Psoas muscle (tissue), 8 donors: ENCODE measurements at places on chromosomes 1 and 21. TPM values are rescaled to one million over a fixed set of nuclear protein-coding genes. Genes with fewer than 3 reads are reported as not detected.

DNA sequence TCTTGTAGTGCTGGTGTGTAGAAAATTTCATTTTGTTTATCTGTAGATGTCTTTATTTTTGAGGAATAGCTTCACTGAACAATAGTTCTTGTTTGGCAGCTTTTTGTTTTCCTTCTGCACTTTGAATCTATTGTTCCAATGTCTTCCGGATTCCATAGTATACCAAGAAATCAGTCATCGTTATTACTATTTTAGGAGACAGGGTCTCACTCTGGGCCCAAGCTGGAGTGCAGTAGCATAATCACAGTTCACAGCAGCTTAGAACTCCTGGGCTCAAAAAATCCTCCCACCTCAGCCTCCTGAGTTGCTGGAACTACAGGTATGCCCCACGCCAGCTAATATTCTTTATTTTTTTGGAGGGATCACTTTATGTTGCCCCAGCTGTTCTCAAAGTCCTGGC lies 67.7 kb upstream of the RGS2 start:
- no peak for DNase-seq

GRCh38 chr1:229280921-229281320 lies 10.0 kb downstream of the RAB4A start:
- DNase-seq = no peak

Gene PTCH2
- total RNA-seq = 1.0 TPM

Gene PDZK1
- total RNA-seq = 0.52 TPM

GRCh38 chr1:70071601-70072000 lies 133.8 kb downstream of the LRRC40 start:
- no peak for DNase-seq

- DNase-seq = no peak
These were observed 157.9 kb upstream of the CHRM3 start for GRCh38 chr1:239228451-239228850.

DNA sequence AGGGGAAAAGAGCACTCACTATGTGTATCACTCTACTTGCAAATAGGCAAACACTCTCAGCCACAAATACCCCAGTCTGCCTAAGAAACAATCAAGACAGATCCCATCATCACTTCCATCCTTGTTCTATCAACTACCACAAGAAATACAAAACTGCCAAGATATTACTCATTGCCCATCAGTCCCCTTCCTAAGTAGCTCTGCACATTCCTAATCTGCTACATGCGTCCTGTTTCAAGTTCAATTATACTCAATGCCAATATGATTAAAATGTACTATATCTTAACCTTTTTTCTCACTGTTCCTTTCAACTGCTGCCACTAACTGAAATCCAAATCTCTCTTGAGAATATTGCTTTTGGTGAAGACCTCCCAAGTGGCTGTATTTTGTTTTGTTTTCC lies 1688.4 kb downstream of the PLA2G4A start:
- no peak for DNase-seq

Gene SLC35F3
- total RNA-seq = not detected

Gene TNFRSF25
- 1.5 TPM for total RNA-seq

GRCh38 chr1:12380326-12381249 lies 150.8 kb downstream of the VPS13D start:
- no peak for DNase-seq

GRCh38 chr21:16264319-16264718 lies 534.5 kb downstream of the USP25 start:
- DNase-seq = no peak

DNA sequence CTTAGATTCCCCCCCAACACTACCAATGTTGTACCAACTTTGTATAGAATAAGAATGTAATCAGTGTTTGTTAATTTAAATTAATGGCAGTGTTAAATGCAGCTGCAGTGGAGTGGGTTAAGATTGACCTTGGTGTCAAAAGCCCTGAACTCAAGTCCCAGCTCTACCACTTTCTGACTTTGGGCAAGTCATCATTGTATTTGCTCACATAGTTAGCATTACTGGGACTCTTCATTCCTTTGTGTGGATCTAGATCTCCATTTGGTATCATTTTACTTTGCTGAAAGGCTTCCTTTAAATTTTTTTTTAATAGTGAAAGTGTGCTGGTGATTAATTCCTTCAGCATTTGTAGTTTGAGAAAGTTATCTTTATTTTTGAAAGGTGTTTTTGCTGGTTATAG lies 22.2 kb upstream of the PHGDH start:
- DNase-seq = no peak

DNA sequence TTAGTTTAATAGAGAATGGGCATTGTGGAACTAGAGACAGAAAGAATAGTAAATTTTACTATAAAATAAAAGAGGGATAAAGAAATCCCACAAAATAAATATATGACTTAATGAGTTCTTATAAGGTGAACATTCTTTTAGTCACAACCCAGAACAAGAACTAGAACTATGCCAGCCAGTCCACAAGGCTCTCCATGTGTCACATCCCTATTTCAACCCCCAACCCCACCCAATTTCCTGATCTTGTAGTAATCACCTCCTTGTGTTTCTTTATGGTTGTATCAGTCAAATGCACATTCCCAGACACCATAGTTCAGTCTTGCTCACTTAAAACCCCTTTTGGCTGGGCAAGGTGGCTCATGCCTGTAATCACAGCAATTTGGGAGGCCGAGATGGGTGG lies 662.3 kb upstream of the CAMK1G start:
- no peak for DNase-seq

DNA sequence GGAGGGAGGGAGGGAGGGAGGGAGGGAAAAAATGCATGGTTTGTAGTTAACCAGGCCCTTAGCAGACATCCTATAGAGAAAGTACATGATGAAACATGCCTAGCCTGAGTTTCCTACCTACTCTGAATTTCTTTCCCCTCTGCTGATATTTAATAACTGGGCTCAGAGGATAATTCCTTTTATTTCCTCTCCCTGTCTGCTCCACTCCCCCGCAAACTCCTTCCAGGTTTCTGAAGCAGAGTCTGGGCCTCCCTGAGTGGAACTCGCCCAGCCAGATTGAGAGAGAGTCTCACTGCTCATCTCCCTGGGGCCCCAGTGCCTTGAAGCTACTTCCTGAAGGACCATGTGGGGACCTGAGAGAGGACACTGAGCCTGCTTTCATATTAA lies 111.9 kb upstream of the SLC44A3 start:
- no peak for DNase-seq

Gene ZNF692
- total RNA-seq = 14.3 TPM

DNA sequence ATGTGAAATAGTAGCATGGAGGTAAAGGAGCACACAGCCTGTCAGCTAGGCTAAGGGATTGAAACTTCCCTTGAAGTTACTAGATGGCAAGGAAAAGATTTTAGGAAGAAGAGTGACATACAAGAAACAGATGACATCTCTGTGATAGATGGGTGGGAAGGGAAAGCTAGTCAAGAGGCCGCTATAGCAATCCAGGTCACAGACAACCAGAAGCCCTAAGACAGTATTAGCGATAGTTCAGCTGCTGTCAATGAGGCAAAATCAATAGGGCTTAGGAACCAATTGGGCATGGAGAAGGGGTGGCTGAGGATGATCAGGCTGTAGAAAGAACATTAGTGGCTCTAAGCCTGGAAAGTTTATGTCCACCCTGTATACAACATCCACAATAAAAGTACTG lies 111.1 kb downstream of the GLUL start:
- DNase-seq = no peak

Gene FNDC5
- total RNA-seq = 184 TPM

Gene DENND2C
- 16.1 TPM for total RNA-seq
